IPS DF 6.9 (cell line): ENCODE measurements at places on chromosomes 1 and 21.

GRCh38 chr21:14547834-14548513 lies 1.9 kb upstream of the SAMSN1 start:
- H3K27me3 ChIP-seq = no peaks in the 10 kb centered on the region
- no peak for DNase-seq
- H3K36me3 ChIP-seq = no peaks in the 10 kb centered on the region

DNA sequence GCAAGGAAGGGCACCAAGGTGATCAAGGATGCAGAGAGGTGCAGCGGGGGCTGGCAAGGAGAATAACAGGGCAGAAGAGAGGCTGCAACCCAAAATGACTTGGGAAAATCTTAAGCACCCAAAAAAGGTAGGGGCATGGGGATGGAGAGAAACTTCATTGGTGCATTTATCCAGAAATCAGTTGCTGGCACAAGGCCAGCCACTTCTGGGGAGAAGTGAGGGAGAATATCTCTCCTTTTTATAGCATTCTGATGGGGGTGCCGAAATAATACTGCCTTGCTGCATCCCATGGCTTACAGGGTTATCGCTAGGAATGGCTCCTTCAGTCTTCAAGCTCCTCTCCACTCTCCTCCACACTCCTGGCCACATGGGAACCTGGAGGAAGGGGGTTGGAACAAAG lies 47.9 kb downstream of the SUSD4 start:
- no peaks in the 10 kb centered on the region for H3K27me3 ChIP-seq
- H3K27ac ChIP-seq = no peak overlapping the region

DNA sequence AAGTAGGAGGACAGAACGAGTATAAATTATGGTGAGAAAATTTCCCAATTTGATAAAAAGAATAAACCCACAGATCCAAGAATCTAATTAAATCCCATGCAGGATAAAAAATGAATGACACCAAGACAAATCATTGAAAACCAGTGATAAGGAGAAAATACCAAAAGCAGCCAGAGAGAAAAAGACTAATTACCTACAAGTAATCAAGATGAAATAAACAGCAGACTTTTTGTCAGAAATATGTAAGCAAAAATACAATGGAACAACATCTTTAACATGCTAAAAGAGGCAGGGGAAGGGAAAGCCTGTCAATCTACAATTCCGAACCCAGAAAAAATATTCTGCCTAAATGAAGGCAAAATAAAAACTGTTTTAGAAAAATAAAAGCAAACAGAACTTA lies 20.7 kb upstream of the CCN1 start:
- H3K36me3 ChIP-seq = no peaks in the 10 kb centered on the region
- H3K27ac ChIP-seq = no peak overlapping the region
- DNase-seq = no peak

DNA sequence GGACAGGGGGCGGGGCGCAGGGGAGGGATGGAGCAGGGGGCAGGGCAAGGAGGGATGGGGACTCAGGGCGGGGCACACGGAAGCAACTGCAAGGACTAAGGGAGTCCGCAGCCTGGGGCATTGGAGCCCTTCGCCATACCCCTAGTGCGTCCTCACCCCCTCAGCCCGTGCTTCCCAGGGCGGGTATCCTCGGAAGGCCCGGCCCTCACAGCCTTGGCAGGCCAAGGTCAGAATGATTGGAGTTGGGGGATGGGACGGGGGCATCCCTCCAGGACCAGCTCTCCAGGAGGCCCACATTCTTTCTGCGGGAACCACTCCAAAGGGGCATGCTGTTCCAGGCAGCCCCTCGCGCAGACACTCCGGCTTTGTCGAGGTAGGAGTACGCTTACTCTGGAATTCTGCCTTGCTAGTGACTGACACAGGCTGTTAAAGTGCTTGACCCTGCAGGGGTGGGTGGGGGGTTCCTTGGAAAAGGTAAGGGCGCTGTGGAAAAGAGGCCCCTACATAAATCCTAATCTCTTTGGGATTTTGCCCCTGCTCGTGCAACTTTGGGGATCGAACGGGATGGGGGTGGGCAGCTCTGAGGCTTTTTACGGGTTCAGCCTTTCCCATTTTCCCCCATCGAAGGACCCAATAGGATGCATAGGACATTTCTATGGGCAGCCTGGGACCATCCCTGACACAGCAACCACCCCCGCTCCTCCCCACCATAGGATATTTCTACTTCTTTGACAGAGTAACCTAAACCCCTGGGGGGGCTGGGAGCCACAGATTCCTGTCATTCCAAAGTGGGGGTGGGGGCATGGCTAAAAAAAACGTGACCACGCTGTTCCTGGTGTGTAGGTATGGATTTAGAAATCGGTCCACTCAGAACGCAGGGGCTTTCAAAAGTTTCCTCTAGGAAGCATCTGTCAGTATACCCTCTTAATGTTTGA lies 738 bp upstream of the TRIM11 start:
- peaks cover 10% of the 10 kb centered on the region for H3K4me1 ChIP-seq
- no peak overlapping the region for H3K27ac ChIP-seq
- DNase-seq = no peak
- no peaks in the 10 kb centered on the region; the same call in 1 of the 2 replicates for H3K27me3 ChIP-seq
- H3K4me3 ChIP-seq = peak overlapping the region; percentile 74

GRCh38 chr1:179870870-179871269 lies 6.7 kb downstream of the TOR1AIP2 start:
- H3K27me3 ChIP-seq = no peaks in the 10 kb centered on the region
- no peak for DNase-seq
- H3K4me3 ChIP-seq = no peak overlapping the region
- no peaks in the 10 kb centered on the region; the same call in 1 of the 2 replicates for H3K36me3 ChIP-seq

DNA sequence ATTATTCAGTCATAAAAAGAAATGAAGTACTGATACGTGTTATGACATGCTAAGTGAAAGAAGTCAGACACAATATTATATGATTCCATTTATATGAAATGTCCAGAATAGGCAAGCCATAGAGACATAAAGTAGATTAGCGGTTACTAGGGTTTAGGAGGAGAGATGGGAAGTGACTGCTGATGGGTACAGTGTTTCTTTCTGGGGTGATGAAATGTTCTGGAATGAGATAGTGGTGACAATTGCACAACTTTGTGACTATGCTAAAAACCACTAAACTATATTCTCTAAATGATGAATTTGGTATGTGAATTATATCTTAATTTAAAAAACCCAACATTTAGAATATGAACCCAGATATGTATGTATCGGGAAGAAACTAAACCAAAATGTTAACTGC lies 27.6 kb downstream of the IPP start:
- no peak overlapping the region for H3K27ac ChIP-seq
- DNase-seq = no peak
- no peaks in the 10 kb centered on the region for H3K27me3 ChIP-seq
- no peaks in the 10 kb centered on the region for H3K4me1 ChIP-seq

DNA sequence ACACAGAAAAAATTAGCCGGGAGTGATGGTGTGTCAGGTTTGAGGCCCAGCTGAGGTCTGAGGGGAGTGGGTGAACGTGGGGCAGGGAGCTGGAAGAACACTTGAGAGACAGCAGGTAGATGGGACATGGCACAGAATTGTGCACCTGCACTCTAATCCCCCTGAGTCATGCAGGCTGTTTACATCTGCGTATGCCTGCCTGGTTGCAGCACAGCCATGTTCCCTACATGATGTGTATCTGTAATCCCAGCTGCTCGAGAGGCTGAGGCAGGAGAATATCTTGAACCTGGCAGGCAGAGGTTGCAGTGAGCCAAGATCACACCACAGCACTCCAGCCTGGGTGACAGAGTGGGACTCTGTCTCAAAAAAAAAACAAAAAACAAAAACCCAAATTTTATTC lies 44.8 kb downstream of the ATP5PO start:
- no peaks in the 10 kb centered on the region for H3K36me3 ChIP-seq
- no peaks in the 10 kb centered on the region for H3K4me1 ChIP-seq
- H3K4me3 ChIP-seq = no peak overlapping the region
- H3K27ac ChIP-seq = no peak overlapping the region
- no peaks in the 10 kb centered on the region for H3K27me3 ChIP-seq

- no peaks in the 10 kb centered on the region for H3K27me3 ChIP-seq
- DNase-seq = no peak
- H3K4me3 ChIP-seq = no peak overlapping the region
- no peaks in the 10 kb centered on the region; the same call in 1 of the 2 replicates for H3K4me1 ChIP-seq
- no peak overlapping the region for H3K27ac ChIP-seq
- peaks cover 52% of the 10 kb centered on the region for H3K36me3 ChIP-seq
Measured at GRCh38 chr1:15939181-15940109, 36.5 kb downstream of the ZBTB17 start.

DNA sequence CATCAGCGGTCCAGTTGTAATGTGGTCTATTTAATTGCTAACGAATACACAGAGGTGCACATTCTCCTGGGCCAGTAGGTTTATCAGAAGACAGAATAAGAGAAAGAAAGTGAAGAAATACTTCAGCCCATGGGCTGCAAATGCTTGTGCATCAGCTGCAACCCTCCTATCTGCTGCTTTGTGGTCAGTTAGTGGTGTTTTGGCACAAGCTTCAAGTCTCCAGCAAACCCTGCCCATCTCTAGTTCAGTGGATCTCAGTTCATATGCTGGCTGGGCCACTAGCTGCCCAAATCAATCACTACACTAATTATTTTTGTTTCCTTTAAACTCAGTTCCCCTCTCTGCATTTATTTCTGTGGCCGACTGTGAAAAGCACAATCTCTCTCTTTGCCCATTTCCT lies 124.2 kb downstream of the KCNJ6 start:
- no peak overlapping the region for H3K27ac ChIP-seq
- H3K36me3 ChIP-seq = no peaks in the 10 kb centered on the region
- H3K4me1 ChIP-seq = no peaks in the 10 kb centered on the region
- H3K27me3 ChIP-seq = no peaks in the 10 kb centered on the region
- DNase-seq = no peak

- no peaks in the 10 kb centered on the region for H3K4me1 ChIP-seq
- no peak overlapping the region for H3K4me3 ChIP-seq
- no peaks in the 10 kb centered on the region for H3K27me3 ChIP-seq
- DNase-seq = no peak
- H3K27ac ChIP-seq = no peak overlapping the region
Measured at GRCh38 chr1:180997843-180998504, 24.7 kb downstream of the STX6 start.

DNA sequence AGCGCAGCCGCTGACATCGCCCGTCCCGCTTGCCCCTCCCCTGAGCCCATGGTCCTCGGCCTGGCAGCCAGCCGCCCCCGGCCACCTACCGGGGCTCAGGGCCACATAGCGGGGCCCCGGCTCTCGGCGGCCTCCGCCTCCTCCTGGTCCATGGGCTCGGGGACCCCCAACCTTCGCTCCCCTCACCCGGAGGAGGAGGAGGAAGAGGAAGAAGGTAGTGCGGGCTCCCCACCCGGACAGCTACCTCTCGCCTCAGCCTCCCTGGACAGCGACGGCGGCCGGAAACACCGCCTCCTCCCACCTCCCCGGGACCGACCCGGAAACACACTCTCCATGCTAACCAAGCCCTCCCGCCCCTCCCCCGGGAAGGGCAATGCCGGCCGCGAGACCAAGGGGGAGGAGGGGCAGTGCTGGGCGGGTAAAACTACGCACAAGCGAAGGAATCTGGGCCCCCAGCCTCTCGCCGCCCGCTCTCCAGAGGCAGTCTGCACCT lies at the start of gene KIAA0319L:
Gene KIAA0319L, minus strand, starts transcription at position 286 of the 493 bp plus-strand sequence. CDS start 2,912 bp downstream, outside the sequence.
- H3K27ac ChIP-seq = no peak within 1 kb of the TSS
- peak within 1 kb of the TSS; percentile 87 for H3K4me3 ChIP-seq
- H3K27me3 ChIP-seq = no peaks in the 10 kb centered on the region
- H3K4me1 ChIP-seq = peaks cover 3% of the 10 kb centered on the region; the same call in 1 of the 2 replicates

GRCh38 chr1:4612991-4613390 lies 41.4 kb upstream of the AJAP1 start:
- no peaks in the 10 kb centered on the region for H3K27me3 ChIP-seq
- no peak overlapping the region for H3K27ac ChIP-seq
- H3K4me3 ChIP-seq = no peak overlapping the region
- no peaks in the 10 kb centered on the region for H3K36me3 ChIP-seq
- no peaks in the 10 kb centered on the region for H3K4me1 ChIP-seq

- peaks cover 9% of the 10 kb centered on the region for H3K4me1 ChIP-seq
- H3K4me3 ChIP-seq = no peak overlapping the region
- no peak for DNase-seq
- no peaks in the 10 kb centered on the region for H3K27me3 ChIP-seq
- no peaks in the 10 kb centered on the region; the same call in 1 of the 2 replicates for H3K36me3 ChIP-seq
Measured at GRCh38 chr1:214029796-214030195, 42.0 kb downstream of the PROX1 start.

GRCh38 chr1:36711480-36711879 lies 228.8 kb upstream of the CSF3R start:
- no peaks in the 10 kb centered on the region for H3K4me1 ChIP-seq
- H3K36me3 ChIP-seq = no peaks in the 10 kb centered on the region
- H3K27ac ChIP-seq = no peak overlapping the region
- H3K27me3 ChIP-seq = no peaks in the 10 kb centered on the region
- no peak for DNase-seq

DNA sequence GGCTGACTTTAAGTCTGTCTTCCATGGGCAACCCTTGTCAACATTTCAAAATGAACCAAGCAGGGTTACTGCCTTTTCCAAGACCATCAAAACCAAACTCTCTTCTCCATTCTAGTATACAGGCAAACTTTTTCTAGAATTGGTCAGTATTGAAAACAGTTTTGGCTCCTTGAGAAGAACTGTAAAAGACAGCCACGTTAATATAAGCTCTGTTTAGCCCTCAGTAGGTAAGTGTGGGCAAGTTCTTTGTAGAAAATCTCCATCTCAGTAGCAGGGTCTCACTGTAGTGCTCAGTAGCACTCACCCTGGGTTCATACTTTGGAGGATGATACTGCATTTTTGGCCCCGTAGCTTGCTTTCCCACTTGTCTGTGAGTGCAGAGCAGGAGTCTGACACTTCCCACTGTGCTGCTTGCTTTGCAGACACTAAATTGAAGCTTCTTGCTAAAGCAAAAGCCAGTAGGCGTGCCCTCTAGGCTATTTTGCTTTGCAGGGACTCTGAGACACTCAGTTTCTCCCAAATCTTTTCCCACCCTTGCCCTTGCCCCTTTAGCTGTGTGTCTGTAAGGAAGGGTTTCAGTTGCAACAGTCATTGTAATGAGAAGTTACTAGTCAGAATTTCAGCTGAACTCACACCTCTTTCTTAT lies 34.3 kb upstream of the CACYBP start:
- no peak overlapping the region for H3K27ac ChIP-seq
- H3K4me3 ChIP-seq = no peak overlapping the region
- DNase-seq = no peak
- H3K4me1 ChIP-seq = no peaks in the 10 kb centered on the region
- H3K27me3 ChIP-seq = no peaks in the 10 kb centered on the region
- H3K36me3 ChIP-seq = peaks cover 4% of the 10 kb centered on the region; the same call in 1 of the 2 replicates

DNA sequence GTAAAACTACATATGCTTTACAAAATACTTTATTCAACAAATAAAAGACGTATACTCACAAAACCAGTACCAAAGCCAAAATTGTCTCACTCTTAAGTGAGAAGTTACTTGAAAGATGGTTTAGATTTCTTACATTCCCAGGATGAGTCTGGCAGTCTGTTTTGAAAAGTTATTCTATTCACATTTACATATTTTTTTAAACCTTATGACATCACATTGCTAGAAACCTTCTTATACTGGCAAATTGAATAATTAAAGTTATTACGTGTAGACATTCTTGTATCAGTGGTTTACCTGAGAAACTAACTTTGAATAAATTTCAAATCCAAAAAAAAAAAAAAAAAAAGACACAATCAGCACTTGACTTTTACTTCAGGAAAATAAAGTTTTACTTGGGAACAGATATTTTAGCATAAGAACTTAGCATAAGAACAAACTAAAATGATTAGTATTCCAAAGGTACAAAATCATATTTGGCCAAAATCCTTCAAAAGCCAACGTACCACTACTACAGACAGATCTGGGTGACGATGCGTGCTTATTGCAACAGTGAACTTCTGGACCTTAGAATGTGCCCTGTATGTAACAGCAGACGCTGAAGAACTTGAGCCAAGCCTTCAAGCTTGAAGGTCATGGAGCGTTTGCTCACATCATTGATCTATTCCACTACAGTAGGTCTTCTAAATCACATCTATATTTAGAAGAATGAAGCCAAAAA lies 2.5 kb downstream of the CDC42BPA start:
- no peaks in the 10 kb centered on the region; the same call in 1 of the 2 replicates for H3K4me1 ChIP-seq
- DNase-seq = no peak
- H3K36me3 ChIP-seq = no peaks in the 10 kb centered on the region
- peak overlapping the region; percentile 69; the same call in 1 of the 2 replicates for H3K4me3 ChIP-seq
